ENCODE measurements at places on chromosomes 5 and 9.

GRCh38 chr9:33166231-33167083, 679 bp downstream of the B4GALT1 start:
- no peak for DNase-seq

GRCh38 chr5:109388407-109388806, 21.4 kb downstream of the PJA2 start:
- DNase-seq, result no peak

- no peak for DNase-seq
Observed at GRCh38 chr5:151628112-151628823, 37.1 kb upstream of the FAT2 start.

- no peak for DNase-seq
Observed at GRCh38 chr9:84447305-84447704, 106.7 kb upstream of the SLC28A3 start.

DNA sequence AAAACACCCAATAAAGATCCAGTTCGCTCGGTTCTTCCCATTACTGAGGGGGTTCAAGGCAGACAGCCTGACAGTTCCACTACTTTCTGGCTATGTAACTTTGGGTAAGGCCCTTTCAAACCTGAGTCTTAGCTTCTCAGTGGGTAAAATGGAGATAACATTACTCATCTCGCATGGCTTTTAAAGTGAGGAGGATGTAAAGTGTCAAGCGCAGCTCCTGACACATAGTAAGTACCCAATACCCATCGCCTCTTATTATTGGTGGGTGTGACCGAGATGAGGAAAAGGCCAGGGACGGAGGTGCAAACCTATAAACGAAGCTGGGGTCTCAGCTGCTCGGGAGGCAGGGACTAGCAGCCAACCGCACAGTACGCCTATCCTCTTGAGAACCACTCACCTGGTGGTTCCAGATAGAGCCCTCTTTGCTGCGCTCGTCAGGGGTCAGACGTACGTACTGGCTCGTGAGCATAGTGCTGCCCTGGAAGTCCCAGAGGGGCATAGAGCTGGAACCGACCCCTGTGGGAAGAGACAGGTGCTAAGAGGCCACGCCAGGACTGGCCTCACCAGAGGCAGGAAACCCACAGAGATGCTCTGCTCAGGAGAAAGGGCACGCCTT, 584 bp downstream of the LMAN2 start:
- no peak for DNase-seq

DNA sequence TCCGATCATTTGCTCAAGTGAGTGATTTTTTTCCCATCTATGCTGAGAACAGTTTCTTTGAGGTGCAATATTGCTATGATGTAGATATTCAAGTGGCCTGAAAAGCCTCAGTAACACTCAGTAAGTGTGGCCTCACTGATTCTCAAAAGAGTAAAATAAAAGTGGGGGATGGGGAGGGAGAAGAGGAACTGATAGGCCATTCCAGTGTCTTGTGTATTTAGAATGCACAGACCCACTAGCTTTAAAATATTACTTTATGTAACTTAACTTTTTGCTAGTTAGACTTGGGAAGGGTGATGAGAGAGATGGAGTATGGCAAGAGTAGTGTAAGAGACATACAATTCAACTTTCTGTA, 79.5 kb upstream of the ZNF608 start:
- DNase-seq, result no peak

DNA sequence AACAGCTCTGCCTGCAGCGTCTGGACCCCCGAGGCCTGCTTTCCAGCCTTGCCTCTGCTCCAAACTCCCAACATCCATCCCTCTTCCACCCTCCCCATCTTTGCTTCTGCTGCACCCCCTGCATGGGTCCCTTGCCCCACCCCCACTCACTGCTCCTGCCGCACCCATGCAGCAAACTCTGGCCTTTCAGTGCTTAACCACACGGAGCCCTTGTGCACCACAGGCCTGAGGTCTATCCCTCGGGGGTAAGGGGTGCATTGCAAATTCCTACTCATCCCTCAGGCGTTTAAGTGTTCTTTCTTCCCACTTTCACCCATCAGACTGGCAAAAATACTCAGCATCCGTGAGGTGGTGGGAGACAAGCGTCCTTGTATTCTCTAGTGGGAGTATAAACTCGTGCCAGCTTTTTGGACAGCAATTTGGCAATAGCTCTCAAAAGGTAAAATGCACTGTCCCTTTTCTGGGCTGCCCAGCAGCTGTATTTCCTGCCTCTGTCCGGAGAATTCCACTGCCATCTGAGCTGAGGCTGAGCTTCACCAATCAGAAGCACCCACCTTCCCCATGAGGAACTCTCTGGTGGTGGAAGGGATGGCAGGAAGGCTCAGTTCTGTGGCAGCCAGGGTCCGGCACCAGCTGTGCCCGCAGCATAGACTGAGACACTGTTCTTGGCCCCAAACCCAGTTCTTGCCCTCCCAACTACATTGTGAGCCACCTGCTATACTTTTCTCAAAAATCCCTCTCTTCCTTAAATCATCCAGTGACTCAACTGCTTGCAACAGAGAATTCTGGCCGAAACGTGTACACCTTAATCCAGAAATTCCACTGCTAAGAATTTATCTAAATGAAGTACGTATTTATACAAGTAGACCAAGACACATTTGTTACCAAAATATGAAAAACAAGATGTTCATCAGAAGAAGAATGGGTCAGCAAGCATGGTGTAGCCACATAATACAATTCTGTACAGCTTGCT, 15.0 kb downstream of the PSMB7 start:
- DNase-seq, result no peak

- DNase-seq, result no peak
Observed at GRCh38 chr5:179841621-179842020, 17.0 kb downstream of the MRNIP start.

DNA sequence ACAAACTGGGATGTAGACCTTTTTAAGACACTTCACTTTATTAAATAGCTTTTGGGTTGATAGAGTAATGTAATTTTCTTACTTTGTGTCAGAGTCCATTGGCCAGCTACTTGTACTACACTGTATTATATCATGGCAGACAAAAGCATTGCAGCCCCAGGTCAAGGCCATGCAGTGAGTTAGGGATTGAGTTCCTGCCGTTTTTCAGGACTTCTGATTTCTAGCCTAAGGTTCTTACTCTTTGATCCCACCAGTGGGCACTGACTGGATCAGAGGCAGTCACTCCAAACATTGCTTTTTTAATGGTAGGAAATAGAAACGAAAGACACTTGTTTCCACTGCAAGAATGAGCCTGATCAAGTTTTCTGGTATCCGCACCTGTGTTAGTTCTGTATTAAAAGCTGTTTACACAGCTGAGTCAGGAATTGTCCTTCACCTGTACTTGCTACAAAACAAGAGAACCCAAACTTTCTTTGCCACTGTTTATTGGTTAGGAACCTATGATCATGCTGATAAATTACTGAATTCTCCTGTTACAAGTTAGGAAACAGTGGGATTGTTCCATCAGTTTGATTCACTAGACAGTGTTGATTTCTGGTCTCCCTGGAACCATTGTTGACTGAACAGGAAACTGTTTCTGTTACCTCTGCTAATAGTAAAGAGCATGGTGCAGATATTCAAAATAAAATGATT, 22.1 kb downstream of the LRRC70 start:
- no peak for DNase-seq

DNA sequence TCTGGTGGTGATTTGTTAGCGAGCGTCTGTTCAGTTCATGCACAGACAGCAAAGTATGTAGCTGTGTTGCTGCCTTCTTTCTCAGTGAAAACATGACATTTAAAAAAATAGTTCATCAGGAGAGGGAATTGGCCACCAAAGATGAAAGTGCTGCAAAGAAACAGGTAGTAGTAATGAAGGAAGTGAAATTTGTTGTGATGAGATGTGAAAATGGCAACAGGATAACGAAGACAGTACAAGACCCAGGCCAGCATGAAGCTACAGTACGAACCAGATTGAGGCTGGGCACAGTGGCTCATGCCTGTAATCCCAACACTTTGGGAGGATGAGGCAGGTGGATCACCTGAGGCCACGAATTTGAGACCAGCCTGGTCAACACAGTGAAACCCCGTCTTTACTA, 136.0 kb downstream of the SMARCA2 start:
- DNase-seq, result no peak

- DNase-seq, result no peak
Observed at GRCh38 chr5:77957516-77957915, 181.4 kb upstream of the TBCA start.

DNA sequence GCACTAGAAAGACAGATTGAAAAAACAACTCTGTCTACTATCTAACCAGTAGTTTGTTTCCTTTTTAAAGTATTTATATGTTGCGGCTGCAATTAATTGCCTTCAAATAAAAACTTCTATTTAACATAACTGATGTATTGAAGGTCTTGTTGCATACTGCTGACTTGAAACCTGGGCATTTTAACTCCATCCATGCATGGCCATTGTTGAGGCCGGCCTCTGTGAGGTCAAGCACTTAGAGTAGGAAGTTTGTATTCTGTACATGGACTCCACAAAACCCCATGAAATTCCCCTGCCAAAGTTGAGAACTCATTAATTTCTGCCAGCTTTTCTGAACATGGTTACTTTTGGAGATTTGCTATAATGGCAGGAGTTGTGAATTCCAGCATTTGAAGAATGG, 150.6 kb downstream of the GAS1 start:
- no peak for DNase-seq

GRCh38 chr5:135487839-135488514, 35.8 kb upstream of the TIFAB start:
- no peak for DNase-seq

DNA sequence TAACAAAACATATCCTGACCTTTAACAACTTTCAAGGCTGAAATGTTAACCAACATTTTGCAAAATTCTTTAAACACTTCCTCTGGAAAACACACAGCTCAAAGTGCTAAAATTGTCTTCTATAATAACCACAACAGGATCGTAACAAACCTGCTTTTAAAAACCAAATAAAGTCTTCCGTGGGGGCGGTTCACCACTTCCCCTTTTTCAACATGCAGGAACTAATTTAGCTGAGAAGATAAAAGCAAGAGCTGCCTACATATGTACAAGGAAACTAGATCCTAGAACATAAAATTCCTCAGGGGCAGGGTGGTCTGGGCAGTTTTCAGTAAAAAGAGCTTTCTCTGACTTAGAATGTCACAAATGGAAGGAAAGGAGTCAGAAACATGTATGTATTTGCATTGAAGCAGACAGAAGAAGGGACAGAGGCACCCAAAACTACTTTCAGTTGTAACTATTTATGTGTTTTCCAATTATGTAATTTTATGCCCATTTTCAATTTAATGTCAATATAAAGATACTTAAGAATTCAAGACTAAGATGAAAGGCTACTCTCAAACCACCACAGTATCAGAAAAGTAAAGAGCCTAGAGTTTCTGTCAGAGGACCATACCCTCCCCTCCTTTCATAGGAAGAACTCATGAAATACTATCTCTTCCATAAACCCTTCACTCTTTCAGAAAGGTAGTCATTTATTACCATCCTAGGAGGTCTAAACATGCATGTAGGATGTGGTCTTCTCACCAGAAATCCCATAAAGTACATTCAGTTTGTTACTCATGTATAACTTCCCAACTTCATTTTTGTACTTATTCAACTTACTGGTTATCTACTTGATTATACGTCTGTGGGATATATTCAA, 185.9 kb upstream of the RASA1 start:
- DNase-seq, result no peak

DNA sequence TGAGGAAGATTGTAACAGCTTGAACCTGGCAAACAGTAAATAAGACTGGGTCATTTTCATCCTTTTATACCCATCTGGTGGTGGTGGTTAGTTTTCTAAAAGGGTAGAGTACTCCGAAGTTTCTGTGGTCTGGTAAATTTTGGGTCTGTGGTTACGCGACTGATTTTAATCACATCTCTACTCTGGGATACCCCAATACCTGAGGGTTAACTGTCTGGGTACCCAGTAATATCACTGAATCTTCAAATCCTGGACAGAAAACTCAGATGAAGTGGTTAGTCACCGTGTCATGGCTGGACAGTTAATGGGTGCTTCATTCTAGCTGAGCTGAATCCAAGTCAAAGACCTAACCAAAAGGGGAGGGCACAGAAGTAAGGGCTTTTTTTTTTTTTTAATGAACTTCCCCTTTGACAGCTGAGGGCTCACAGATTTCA, 474.2 kb downstream of the GADD45G start:
- no peak for DNase-seq

- DNase-seq, result no peak
Observed at GRCh38 chr5:9348401-9348996, 197.4 kb downstream of the SEMA5A start.

DNA sequence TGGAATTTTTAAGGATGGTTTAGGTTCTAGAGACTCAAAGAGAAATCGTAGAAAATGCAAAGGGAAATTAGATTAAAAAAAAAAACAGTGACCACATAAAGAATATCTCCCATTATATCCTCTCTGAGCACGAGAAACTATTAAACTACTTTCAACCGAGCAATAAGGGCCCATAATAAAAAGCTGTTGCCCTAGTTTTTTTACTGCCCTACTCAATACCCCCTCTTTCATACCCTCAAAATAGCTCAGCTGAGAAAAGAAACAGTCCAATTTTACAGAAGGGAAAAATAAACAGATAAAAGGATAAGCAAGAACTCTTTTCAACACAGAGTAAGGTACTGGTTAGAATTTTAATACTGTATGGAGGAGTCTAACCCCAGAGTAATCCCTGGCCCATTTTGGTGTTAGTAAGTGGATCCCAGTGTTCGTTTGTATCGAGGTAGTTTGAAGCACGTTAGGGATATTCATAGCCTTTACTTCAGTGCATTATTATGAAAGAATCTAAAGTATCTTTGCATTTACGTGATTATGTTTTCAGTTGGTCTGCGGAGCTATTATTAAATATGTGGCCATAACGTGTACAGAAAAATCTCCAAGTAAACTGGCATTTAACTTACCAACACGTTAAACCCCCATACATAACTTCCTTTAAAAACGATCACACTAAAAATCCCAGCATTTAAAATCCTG, 980 bp upstream of the RHOBTB3 start:
- DNase-seq, result no peak

GRCh38 chr9:116270546-116270945, 117.0 kb downstream of the PAPPA start:
- no peak for DNase-seq

- no peak for DNase-seq
Observed at GRCh38 chr5:150326707-150327106, 24.0 kb upstream of the ARSI start.

DNA sequence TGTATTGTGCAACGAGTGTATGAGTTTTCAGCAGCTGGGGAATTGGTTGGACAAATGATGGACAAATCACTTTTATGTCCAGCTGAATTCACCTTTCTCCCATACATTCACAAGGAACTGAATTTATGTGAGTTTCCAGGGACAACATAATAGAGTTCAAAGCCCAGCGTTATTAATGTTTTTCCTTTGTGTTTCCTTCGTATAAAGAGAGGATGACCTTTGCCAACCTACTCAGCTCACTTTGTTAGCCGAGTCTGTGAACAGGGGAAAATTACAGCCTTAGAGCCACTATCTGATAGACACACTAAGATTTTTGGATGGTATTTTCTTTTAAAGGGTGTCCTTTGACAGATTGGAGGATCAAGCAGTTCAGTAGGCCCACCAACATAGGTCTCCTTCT, 352.5 kb downstream of the KIF4B start:
- DNase-seq, result no peak

GRCh38 chr5:176381423-176381822, 7.0 kb downstream of the NOP16 start:
- no peak for DNase-seq

GRCh38 chr9:21831841-21832509, 29.5 kb downstream of the MTAP start:
- no peak for DNase-seq

GRCh38 chr5:60634051-60634450, 65.9 kb downstream of the DEPDC1B start:
- DNase-seq, result no peak

- DNase-seq, result no peak
Observed at GRCh38 chr5:175671013-175671412, 13.1 kb downstream of the HRH2 start.

Data from NCI-H2081 (cell line).